Posterior vena cava (tissue), 2 donors: ENCODE measurements at places on chromosomes 6 and 20. TPM values are rescaled to one million over a fixed set of nuclear protein-coding genes. Genes with fewer than 3 reads are reported as not detected.

ZC3H12D gene
- 1.8 TPM for total RNA-seq

ROMO1 gene
- 126 TPM for total RNA-seq

SIRPG gene
- total RNA-seq, result not detected

ZNF334 gene
- total RNA-seq, result 1.1 TPM

- DNase-seq, result no peak
Observed at GRCh38 chr6:132511210-132511830, 1.6 kb downstream of the STX7 start.

DNA sequence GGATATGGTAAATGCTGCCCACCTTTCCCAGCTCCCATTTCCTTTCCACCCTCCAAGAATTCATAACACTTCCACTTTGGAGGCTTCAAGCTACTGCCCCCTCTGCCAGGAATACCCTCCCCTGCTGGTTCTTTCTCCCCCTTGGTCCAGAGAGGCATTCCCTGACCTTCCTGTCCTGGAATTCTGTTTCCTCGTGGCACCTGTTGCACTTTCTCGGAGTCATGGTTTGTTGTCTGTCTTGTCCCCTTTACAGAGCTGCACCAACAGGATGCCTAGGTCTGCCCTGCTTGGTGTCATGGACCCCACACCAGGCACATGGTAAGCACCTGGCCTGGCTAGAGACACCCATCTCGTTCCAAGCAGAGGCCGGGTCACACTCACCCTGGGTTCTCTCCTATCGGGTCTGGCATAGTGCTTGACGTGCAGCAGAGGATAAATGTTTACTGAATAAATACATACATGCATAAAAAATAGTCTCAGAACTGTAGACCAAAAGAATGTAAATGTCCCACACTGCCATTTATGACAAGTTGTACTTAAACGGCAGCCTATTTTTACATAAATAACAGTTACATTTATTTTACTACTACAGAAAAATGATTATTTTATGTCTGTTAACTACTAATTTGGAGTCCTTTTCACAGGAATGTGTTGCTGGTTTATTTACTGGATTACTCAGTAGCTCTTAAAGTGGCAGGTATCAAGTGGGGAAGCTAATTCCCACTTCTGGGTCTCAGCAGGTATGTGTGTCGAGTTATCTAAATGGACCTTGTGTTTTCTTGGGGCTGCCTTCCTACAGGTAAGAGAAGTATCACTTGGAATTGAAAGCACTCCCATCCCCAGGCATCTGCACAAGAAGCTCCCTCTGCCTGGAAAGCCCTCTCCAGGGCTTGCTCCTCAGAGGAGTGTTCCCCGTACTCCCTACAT is 69.3 kb downstream of the KIF13A start:
- DNase-seq, result no peak

GRCh38 chr6:46376562-46377061 is 114.6 kb downstream of the RCAN2 start:
- no peak for DNase-seq

DNA sequence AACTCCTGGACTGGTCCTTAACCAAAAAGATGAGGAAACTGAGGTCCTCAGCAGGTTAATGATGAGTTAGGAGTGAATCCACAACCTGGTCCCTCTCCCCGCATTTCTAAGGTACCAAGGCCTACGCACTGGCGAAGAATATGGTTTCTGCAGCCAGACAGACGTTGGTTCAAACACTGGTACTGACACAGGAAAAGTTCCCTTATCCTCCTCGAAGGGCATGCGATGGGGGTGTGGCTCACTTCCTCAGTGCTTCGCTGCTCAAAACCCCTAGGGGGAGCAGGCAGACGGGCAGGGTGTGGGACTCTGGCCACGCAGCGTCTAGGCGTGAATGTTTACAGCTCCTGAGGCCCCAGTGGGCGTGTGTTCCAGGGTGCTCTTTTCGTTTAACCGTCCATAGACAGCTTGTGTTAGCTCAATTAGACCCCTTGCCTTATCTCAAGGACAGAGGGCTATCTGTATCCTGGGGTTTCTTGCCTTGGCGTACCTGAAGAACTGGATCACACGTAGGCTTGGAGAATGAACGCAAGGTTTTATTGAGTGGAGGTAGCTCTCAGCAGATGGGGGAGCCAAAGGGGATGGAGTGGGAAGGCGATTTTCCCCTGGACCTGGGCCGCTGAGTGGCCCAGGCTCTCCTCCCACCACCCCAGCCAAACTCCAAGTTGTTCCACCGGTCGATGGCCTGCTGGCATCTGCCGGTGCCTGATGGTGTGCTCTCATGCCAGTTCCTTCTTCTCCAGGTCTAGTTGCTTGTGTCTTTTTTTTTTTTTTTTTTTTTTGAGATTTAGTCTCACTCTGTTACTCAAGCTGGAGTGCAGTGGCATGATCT is 31.8 kb upstream of the PTPN1 start:
- DNase-seq, result peak; percentile 92

DNA sequence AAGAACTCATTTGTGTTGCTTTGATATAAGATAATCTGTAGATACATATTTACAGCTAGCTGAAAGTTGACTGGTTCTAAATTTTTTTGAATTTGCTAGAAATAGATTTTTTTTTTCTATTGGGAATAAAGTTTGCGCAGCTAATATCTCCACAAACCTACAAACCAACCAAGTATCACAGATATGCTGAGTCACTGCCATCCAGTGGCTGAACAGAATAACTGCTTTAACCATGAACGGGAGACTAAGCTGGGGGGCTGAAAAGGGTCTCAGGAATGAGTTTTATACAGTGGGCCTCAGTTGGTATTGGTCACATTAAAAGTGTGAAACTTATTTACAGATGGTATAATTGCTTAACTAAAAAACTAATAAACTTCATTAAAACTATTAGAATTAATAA is 326.7 kb upstream of the CNR1 start:
- DNase-seq, result no peak

DNA sequence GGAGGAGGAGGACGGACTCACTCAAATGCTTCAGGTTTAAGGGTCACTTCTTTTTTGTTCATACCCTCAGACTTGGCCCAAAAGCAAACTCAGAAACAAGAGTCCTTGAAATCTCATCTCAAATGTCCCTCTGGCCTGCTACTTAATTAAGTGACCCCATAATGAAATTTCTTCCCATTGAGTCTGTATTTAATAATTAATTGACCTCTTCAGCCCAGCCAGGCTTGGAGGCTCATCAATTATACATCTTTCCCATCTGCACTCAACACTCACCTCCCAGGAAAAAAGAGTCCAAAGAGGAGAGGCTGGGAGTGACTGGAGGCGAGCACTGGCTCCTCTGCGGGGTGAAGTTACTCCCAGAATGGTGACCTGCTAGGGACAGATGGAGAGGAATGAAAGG is 90.5 kb upstream of the EYA2 start:
- DNase-seq, result no peak

DNA sequence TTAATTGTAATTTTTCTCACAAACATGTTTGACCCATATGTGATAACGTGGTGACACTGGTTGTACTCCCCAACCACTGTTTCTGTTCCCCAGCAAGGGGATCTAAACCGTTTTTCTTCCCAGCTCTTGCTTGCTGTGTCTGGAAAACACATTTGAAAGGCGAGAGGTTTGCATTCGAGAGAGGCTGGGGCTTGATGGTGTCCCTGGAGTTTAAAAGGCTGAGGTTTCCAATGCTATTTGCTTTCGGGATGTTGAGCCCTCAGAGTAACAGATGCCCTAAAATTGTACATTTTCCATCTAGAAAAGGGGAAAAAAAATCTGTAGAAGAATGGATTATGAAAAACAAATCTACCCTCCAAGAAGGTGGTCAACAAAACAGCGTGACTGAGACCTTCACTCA is 35.4 kb downstream of the AKAP12 start:
- DNase-seq, result no peak

GRCh38 chr20:21521596-21522480 is 8.0 kb upstream of the NKX2-2 start:
- no peak for DNase-seq
